Activated naive CD4-positive, alpha-beta T cell treated with Interleukin-2 at 50 U/mL for 16 hours (primary cell): ENCODE measurements at places on chromosomes 6 and 20.

- no peak for DNase-seq
These were observed 44.0 kb upstream of the GATA5 start for GRCh38 chr20:62519826-62520225.

DNA sequence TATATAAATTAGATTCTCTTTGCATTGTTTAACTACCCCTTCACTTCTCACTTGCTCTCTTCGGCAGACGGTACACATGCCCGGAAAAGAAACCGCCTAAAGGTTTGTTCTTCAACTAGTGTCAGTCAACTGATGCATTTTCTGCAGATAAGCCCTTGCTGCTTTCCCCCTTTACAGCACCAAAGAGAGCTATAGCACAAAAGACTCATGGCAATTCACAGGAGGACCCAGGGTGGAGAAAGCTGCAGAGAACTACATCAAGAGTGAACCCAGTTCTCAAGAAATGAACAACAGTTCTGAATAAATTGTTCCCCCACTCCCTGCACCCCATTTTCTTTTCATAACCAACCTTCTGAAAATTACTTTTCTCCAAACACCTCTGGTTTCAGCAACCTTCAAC lies 8.9 kb downstream of the CD164 start:
- DNase-seq, result no peak

DNA sequence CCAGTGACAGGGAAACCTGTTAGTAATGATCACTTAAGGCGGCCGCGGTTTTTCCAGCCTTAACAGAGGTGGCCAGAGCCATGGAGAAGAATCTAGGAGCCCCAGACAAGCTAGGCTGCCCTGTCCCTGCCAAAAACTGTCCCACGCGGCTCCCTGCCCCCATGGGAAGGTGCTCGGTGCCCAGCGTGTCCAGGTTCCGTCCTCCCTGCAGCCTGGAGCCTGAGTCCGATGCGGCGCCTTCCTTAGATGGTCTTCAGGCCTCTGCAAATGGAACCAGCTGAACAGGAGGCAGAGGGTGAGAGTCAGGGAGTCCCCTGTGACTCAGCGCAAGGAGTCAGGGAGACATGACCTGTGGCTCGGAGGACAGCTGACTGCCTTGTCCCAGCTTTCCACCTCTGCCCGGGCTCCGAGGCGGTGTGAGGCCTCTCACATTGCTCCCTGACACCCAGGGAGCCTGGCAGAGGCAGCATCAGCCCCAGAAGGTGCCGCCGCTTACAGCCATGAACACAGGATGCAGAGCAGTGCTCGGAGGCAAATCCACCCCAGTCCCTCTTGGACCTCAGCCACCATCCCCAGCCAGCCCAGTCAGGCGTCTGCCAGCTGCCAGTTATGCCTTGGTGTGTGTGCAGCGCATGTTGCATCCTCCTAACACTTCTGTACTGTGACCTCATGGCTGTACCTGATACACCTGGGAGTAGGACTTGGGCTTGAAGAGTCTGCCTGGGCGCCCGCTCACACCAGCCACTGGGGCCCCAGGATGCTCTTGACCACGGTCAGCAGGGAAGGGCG lies 377.7 kb downstream of the CDH4 start:
- no peak for DNase-seq

- no peak for DNase-seq
These were observed 300.5 kb downstream of the PLCB1 start for GRCh38 chr20:8432435-8433148.

- DNase-seq, result no peak
These were observed 80.4 kb downstream of the SULF2 start for GRCh38 chr20:47704746-47705496.

DNA sequence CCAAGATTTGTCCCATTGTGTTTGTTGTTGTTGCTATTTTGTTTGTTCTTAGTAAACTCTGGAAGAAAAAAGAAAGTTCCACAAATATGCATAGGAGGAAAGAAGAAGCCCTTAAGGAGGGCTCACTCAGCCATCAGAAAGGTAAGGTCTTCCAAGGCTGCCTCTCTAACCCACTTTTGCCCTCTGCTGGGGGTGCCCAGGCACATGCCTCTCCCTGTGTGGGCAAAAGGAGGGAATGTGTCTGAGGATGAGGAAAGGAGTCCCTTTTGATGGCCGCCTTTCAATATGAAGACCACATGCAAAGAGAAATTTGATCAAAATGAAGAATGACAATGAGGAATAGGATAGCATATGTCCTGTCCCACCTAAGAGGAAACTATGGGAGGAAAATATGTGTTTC lies 248.2 kb upstream of the POU3F2 start:
- DNase-seq, result no peak

DNA sequence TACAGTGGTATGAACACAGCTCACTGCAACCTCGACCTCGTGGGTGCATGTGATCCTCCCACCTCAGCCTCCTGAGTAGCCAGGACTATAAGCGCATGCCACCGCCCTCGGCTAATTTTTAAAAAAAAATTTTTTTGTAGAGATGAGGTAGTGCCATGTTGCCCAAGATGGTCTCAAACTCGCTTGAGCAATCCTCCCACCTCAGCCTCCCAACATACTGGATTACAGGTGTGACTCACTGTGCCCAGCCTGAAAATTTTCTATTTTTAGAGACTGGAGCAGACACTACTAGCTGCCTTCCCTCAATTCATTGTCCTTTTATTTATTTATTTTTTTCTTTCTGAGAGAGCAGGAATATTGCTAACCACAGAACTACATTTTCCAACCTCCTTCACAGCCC lies 20.3 kb upstream of the GTF3C6 start:
- no peak for DNase-seq

GRCh38 chr6:131250122-131250521 lies 114.9 kb downstream of the AKAP7 start:
- no peak for DNase-seq

- DNase-seq, result no peak
These were observed 2.9 kb downstream of the GSS start for GRCh38 chr20:34952671-34953070.

GRCh38 chr6:146664871-146665360 lies 66.1 kb downstream of the ADGB start:
- DNase-seq, result no peak

GRCh38 chr20:60244373-60245146 lies 286.3 kb downstream of the CDH26 start:
- no peak for DNase-seq

DNA sequence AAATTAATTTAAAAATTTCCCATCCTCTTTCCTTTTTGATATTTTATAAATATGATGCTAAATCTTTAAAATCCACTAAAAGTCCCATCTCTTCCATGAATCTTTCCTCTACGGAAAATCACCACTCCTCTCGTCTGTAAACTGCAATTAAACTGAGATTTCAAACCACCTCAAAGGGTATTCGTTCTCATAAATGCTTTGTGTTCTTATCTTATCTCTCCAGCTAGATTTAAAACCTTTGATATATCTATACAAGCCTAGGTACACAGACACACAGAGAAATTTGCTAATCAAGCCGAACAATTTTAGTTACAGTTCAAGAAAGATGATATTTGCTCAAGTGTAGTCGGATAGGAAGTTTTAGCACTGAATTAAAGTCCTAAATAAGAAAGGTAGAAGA lies 214.6 kb upstream of the PRDM1 start:
- DNase-seq, result no peak

- no peak for DNase-seq
These were observed 214.4 kb downstream of the PTPRK start for GRCh38 chr6:128305976-128306375.
